ENCODE measurements at places on chromosomes 12 and 14.

- H3K4me1 ChIP-seq: peaks cover 29% of the 10 kb centered on the region
- H3K36me3 ChIP-seq: no peaks in the 10 kb centered on the region
- H3K27me3 ChIP-seq: no peaks in the 10 kb centered on the region
- no peak overlapping the region for H3K27ac ChIP-seq
Measured at GRCh38 chr12:93621986-93622385, 49.5 kb downstream of the SOCS2 start.

DNA sequence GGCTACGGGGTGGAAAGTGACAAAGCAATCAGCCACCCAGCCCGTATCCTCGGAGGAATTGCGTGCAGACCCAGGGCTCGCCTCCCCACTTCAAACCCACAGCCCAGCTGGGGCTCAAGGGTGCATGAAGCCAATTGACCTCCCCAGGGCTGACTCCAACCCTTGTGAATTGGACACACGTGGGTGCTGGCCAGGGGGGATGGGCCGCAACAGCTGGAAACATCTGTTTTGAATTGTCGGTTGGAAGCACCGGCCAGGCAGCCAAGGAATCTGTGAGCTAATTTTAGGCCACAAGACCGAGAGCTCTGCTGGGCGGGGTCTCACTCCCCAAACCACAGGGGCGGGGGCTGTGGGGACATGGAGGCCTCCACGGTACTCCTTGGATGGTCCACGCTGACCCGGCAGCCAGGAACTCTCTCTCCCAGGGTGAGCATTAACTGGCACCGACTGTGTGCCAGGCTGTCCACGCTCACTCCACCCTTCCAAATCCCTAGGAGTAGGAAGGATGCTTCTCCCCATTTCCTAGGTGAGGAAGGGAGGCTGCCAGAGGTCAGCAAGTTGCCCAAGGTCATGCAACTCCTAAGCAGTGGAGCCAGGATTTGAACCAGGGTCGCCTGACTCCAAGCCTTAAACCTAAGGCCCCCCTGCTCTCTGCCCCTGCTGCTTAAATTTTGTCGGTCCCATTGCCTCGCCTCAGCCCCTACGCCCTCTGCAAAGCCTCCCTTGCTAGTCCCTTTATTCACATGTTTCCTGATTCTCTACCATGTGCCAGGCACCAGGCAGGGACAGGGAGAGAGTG, 11.9 kb upstream of the TMEM119 start:
- no peaks in the 10 kb centered on the region for H3K27me3 ChIP-seq
- no peak for DNase-seq
- no peak overlapping the region for H3K4me3 ChIP-seq
- no peaks in the 10 kb centered on the region for H3K36me3 ChIP-seq
- no peak overlapping the region for H3K27ac ChIP-seq
- peaks cover 22% of the 10 kb centered on the region for H3K4me1 ChIP-seq

- no peak overlapping the region for H3K27ac ChIP-seq
- H3K36me3 ChIP-seq: no peaks in the 10 kb centered on the region
- no peak for DNase-seq
- H3K4me3 ChIP-seq: no peak overlapping the region
- peaks cover 5% of the 10 kb centered on the region for H3K27me3 ChIP-seq
Measured at GRCh38 chr12:105978276-105978675, 160.5 kb downstream of the NUAK1 start.

GRCh38 chr12:67082221-67082620, 186.9 kb upstream of the CAND1 start:
- H3K36me3 ChIP-seq: no peaks in the 10 kb centered on the region
- no peaks in the 10 kb centered on the region for H3K4me1 ChIP-seq
- H3K4me3 ChIP-seq: no peak overlapping the region
- DNase-seq: no peak
- peaks cover 70% of the 10 kb centered on the region for H3K27me3 ChIP-seq

GRCh38 chr12:54870617-54871016, 16.3 kb downstream of the MUCL1 start:
- no peak overlapping the region for H3K4me3 ChIP-seq
- H3K27ac ChIP-seq: no peak overlapping the region
- peaks cover 52% of the 10 kb centered on the region for H3K27me3 ChIP-seq
- H3K4me1 ChIP-seq: no peaks in the 10 kb centered on the region

Measured in HCT116 (cell line).